Hematopoietic multipotent progenitor cell treated with erythropoietin and hydrocortisone succinate and interleukin-3 and kit ligand, for 15 days (in vitro differentiated cells): ENCODE measurements at places on chromosomes 12 and 14.

DNA sequence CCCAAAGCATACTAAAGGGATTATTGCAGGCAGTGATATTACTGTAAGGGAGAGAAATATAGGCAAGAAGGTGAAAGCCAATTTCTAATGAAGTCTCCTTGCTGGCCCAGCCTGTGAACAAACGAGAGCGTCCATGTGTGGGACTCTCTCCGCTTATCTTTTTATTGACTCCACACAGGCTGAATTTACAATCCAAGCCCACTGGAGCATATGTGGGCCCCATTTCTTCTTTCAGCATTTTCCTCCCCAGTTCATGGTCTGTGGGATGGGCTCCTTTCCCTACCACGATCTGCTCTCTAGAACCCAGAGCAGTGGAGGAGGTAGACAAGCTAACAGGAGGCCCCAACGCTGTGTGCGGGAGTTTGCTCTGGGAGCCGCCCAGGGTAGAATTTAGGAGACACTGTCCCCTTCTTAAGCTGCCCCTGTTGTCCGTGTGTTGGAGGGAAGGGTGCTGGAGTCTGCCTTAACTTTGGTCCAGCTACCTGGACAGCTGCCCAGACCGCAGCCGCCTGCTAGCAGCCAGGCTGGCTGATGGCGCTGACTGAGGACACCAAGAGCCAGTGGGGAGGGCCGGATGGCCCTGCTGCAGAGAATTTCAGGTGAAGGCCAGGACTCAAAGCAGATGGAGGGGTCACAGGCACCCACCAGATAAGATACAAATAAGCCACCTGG is 3.2 kb upstream of the HOXC11 start:
- no peak for DNase-seq

- no peak for DNase-seq
Observed at GRCh38 chr12:93200291-93200917, 177.3 kb upstream of the NUDT4 start.

DNA sequence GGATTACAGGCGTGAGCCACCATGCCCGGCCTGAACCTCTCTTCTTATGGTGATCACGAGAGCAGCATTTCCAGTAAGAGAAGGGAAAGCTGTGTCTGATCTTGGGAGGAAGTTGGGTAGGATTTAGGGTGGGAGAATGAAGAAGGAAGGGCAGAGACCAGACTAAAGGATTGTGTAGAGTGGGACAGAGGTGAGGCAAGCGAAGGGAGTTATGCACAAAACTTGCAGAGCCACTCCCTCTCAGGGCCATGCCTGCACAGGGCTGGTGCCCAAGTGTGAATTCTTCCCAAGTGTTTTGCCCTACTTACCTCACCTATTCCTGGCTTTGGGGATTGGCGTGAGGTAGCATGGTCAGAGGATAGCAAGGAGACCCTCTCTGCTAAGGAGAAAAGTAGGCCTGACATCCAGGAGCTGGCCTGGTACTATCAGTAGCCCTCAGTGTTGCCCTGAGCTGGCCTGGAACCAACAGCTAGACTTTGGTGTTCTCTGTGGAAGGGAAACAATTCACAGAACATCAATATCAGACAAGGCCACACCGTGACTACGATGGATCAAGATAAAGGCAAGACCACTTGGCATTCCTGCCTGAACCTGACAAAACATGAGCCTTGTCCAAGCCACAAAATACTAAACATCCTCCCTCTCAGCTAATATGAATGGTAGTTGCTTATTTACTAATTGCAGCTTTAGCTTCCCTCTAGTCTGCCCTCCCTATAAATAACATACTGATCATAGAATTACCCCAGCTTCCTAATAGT is 201.0 kb upstream of the AMIGO2 start:
- peak; percentile 40 for DNase-seq

- DNase-seq = no peak
Observed at GRCh38 chr12:33967760-33968159, 54.5 kb upstream of the ALG10 start.

- no peak for DNase-seq
Observed at GRCh38 chr12:83031196-83031595, 344.5 kb downstream of the TMTC2 start.

GRCh38 chr12:115468087-115468510 is 784.1 kb upstream of the TBX3 start:
- no peak for DNase-seq

DNA sequence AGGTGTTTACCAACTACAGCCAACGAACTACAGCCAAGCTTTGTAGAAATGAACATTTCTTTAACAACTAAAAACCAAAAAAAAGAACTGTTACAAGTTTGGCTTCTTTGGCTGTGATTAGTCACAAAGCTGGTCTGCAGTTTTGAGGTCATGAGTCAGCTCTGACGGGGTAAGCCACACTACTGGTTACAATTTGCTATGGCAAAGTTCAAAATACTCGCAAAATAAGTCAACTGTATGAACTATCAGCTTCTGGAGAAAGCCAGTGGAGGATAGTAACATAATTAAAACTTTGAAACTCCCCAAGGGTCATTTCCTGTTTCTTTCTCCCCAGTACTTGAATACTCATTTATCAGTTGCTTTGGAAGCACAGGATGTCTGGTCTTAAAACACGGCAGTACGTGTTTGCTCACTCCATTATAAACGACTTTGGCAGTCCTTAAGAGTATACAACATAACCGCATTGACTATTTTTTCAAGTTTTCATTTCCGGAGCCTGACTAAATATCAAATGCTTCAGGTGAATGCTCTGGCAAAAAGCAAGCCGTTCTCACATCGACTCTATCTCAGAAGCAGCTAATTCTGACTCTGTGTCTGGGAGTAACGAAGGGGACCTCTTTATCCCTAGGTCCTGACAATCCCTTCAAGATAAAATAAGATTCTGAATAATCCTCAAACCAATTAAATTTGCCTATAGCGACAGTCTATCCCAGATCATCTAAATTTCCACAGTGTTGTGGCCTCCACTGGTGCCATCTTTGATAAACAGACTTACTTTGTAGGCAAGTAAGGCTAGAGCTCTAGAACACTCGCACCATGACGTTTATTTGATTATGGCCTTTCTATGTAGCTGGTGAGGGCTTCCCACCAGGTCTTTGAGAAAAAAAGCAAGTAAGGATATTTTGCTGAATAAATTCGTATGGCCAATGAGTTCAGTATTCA is 10.6 kb downstream of the PHLDA1 start:
- no peak for DNase-seq

- no peak for DNase-seq
Observed at GRCh38 chr12:12538535-12538934, 24.1 kb downstream of the DUSP16 start.

DNA sequence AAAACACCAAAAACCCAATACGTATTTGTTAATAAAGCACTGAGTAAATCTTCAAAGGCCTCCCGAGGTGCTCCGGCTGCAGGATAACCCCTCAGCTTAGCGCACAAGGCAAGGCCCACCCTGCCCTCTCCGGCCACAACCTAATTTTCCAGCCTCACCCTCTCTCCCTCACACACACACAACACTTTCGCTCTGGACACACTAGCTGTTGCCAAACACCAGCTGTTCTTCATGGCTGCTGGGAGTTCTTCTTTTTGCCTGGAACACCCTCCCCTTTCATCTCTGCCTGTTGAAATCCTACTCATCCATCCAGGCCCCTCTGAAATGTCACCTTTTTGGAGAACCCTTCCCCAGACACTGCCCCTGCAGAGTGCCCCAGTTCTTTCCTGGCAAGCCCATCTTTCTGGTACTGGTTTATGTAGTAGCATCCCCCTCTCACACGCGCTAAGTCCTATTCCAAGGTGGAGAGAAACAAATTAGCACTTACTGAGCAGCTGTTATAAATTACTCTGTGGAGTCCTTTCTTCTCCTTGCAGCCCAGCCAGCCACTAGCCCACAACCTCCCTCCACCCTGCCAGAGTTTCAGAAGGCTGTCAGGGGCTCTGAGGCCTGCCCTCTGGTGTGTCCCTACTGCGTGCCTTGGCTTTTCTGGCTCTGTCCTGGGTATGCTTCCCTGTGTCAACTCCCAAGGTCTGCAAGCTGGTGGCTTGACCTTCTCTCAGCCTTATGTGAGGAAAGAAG is 805 bp upstream of the CRACR2A start:
- DNase-seq = no peak

GRCh38 chr12:100857971-100858370 is 63.4 kb downstream of the ANO4 start:
- DNase-seq = no peak

DNA sequence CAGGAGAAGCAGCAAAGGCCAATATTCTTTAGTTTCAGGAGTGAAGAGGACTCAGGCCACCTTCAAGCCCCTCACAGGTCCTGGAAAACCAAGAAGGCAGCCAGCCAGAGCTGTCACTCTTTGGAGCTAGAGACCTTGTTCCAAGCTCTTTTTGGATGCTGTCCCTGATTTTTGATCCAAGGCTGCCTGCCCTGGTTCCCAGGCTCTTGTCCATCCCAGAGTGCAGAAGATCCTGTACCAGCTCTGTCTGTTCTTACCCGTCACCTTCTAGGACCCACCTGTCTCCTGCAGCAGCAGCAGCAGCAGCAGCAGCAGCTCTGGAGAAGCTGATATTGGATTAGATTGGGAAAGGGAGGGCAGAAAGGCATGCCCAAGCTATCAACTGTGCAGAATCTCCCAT is 157.1 kb upstream of the NEDD1 start:
- no peak for DNase-seq

GRCh38 chr12:27446436-27446835 is at the start of gene SMCO2:
SMCO2 (plus strand) TSS chr12:27446736; CDS start chr12:27470632, 23,896 bp downstream.
- no peak for DNase-seq

GRCh38 chr12:89210277-89210676 is 142.0 kb downstream of the DUSP6 start:
- no peak for DNase-seq

DNA sequence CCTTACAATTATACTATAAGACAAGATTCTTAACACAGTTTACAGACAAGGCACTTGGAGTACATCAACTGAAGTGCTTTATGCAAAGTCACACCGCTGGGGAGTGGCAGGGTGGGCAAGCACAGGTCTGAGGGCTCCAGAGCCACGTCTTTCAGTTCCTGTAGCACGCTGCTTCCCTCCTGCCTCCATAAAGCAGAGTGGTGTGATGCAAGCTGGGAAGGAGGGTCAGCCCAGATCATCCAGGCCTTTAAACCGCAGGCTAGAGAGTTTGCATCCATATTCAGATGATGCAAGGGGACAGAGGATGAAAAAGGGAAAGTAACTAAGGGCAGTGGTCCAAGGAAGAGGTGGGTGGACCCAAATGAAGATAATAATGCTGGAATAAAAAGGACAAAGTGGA is 132.6 kb downstream of the ITPR2 start:
- no peak for DNase-seq

DNA sequence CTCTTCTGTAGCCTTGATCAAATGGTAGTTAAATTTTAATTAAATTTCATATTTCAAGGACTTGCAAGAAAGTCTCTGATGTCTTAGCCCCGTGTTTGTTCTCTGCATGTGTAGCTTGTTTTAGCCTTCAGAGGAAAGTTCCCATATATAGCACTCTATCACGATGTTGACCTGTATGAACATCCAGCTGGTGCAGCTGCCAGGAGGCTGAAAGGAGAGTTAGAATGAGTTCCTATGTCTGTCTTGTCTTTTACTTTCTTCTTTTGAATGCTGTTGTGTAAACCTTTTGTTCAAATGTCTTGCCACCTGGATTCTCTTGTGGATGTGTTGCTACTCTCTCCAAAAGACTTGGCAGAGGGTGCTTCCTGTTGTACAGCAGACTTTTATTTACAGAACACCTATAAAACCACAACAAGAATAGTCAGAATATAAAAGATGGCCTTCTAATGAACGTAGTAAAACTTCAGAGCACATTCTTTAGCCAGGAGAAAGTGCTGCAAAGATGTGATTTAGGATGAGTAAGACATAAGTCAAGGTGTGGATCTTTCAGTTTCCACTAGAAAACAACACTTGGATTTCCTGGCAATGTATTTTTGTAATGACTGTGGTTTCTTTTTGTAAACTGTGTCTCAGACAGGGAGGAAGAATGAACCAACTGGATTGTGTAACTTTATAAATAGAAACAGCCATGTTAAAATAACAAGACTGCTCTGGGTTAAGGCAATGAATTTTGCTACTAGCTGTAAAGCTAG is 17.2 kb downstream of the NAV3 start:
- DNase-seq = no peak

GRCh38 chr12:79983492-79983891 is 48.6 kb upstream of the PPP1R12A start:
- DNase-seq = no peak

DNA sequence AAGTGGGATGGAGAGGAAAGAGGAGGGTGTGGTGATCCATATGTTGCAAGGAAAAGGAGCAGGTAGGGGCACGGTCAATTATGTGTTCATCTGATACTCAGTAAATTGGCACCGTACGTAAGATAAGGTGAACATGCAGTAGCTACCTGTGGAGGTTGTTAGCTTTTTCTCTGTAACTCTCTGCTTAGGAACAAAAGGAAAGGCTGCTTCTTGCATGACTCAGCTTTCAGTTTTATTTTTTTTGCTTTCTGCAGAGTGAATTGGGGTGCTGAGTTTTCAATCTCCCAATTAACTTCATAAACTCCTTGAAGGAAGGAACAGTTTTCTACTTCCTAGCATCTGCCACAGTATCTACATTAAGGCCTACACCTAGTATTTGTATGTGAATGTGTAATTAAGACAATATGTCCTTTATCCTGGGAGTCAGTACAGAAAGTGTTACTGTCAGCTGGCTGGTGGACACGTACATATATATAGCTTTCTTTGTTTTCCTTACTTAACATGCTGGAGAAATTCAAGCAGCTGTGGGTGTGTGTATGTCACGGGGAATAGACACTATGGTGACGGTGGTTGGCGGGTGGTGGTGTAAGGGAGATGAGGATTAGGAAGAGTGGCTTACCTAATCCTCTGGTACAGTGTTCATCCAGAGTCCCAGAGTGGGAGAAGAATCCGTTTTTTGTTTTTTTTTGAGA is 40.1 kb upstream of the WNK1 start:
- DNase-seq = no peak

- DNase-seq = no peak
Observed at GRCh38 chr14:103758059-103758776, 42.6 kb downstream of the ZFYVE21 start.

DNA sequence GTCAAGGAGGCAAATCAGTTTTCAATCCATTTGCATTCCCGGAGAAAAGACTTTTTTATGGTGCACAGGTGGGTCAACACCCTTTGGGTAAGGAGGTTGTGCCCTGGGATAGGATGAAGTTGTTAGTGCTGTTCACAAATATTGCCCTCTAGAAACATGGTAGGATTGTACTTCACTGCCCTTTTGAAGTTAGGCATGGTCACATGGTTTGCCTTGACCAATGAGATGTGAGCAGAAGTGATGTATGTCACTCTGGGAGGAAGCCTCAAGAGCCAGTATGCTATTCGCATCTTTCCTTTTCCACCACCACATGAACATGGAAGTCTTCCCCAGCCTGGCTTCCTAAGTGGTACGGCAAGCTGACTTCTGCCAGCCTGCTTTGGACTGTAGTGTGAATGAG is 182.7 kb downstream of the TMX1 start:
- DNase-seq = no peak
